ENCODE measurements at places on chromosomes 16 and 17. TPM values are rescaled to one million over a fixed set of nuclear protein-coding genes. Genes with fewer than 3 reads are reported as not detected.

Gene HOXB1
- not detected for total RNA-seq

Gene SLC5A11
- total RNA-seq: 0.42 TPM

Gene RPRML
- total RNA-seq: 0.99 TPM

Gene KRT28
- not detected for total RNA-seq

Gene NKD1
- total RNA-seq: 0.31 TPM

Gene KRT14
- not detected for total RNA-seq

All from A549 treated with ZK216348 at 1 μM for 4 hours (cell line).